NCI-H1694 treated with DMSO at 0.1 percent for 48 hours (cell line): ENCODE measurements at places on chromosomes 4 and X.

DNA sequence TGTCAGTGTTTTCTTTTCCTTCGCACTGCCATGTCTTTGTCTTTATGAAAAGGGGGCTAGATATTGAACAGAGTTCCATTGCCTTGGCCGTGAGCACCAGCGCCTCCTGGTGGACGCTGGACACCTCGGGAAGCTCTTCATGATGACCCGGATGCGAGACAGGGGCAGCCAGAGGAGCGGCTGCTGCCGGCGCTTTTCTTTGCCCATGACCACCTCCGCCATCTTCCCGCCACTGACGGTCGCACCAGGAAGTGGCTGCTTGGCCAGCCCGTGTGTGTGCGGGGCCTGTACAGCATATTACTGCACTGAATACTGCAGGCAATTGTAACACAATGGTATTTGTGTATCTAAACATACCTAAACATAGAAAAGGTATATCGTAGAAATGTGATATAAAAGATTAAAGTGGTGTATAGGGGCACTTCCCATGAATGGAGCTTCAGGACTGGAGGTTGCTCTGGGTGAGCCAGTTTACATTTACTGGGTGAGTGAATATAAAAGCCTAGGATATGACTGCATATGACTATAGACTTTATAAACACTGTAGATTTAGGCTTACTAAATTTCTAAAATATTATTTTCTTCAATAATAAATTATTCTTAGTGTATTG lies 15.8 kb upstream of the GRIA2 start:
- DNase-seq: no peak

DNA sequence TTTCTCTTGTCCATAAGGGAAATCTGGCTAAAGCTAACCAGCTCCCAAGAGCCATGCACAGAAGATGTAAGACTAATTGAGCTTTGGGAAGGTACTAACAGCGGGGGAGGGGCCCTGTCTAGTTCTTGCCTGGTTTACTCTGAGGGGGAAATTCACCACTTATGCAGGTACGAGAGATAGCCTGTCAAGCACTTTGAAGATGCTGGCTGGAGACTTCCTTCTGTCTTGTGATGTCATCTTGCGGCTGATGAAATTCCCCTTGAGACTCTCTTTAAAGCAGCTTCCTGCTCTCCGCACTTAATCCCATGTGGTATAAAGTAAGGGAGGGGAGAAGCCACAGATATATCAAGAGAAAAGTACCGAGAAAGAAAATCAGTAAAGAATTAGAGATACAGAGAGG lies 345.3 kb downstream of the MAPK10 start:
- no peak for DNase-seq

- DNase-seq: no peak
These were observed 182.7 kb downstream of the ANK2 start for GRCh38 chr4:113232194-113232593.

DNA sequence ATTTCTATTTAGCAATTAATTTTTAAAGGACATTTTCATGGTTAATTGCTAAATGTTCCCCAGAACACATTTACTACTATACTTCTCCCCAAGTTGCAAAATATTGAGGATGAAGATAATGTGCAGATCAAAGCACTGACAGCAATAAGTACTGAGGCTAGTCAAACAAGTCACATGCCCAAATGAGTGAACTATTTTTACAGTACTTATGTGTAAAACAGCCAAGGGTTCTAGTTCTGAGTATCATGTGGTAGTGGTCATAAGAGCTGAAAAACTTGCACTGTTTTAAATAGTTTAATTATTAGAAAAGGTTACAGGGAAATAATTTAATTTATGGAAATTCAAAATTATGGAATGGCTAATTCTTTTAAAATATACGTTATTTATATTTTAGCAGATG lies 3.8 kb downstream of the GALNTL6 start:
- no peak for DNase-seq

- DNase-seq: no peak
These were observed 91.9 kb upstream of the GPR50 start for GRCh38 chrX:151084454-151084853.

DNA sequence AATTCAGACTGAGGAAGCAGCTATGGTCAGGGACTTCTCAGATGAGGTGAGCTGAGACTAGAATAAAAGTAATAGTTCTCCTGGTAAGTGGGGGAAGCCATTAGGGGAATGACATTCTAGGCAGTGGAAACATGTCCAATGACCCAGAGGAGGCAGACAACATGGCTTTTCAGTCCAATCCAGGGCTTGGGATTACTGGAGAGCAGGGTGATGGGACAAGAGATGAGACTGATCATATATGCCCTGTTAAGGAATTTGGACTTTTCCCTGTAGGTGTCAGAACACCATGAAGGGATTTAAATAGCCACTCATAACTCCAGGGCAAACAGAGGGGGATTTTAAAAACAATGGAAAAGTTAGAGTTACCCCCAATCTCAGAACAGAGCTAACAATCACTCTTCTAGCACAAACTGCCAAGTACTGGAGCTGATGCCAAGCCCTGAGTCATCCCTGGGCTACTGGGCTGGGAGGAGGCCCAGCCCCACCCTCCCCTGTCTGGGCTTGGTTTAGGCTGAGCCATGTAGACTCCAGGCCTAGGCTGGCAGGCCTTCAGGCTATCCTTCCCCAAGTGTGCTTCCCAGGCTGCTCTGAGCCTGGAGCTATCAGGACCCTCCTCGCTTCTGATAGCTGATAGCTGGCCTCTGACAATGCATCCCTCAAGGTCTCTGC lies 22.7 kb upstream of the MSN start:
- DNase-seq: no peak

GRCh38 chrX:12446342-12447075 lies 308.2 kb downstream of the FRMPD4 start:
- DNase-seq: no peak
